Effector memory CD8-positive, alpha-beta T cell (primary cell): ENCODE measurements at places on chromosomes 5 and 9.

DNA sequence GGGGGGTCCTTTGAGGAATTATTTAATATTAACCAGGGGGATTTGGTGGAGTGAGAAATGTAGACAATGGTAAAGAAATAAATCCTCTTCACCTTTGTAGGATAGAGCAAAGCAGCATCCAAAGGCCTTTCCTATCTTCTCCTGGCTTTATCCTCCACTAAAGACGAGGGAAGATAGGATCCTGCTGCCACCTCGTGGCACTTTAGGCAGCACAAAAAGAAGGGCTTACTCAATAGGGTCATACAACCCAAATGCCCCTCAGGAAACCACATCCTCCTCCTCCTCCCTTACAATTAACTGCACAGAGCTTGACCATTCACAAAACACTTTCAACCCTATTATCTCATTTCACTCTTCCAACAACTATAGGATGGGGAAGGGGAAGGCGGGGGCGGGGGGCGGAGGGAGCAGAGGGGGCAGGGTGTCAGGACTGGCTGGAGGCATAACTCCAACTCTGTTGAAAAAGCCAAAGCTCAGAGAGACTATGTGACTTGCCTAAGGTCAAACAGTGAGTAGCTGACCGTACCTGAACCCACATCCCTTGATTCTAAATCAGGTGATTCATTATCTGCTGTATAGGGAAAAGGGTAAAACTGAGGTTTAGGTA is 45.4 kb upstream of the MYOT start:
- H3K4me3 ChIP-seq: no peak overlapping the region
- no peak overlapping the region for H3K27ac ChIP-seq
- H3K4me1 ChIP-seq: no peaks in the 10 kb centered on the region
- DNase-seq: no peak

GRCh38 chr9:112489039-112489546 is 2.5 kb downstream of the KIAA1958 start:
- peaks cover 9% of the 10 kb centered on the region for H3K36me3 ChIP-seq
- H3K27me3 ChIP-seq: no peaks in the 10 kb centered on the region
- no peak for DNase-seq
- no peak overlapping the region for H3K27ac ChIP-seq
- no peak overlapping the region for H3K4me3 ChIP-seq
- peaks cover 9% of the 10 kb centered on the region for H3K4me1 ChIP-seq

GRCh38 chr5:160921-161802 is 30.1 kb upstream of the LRRC14B start:
- no peaks in the 10 kb centered on the region for H3K36me3 ChIP-seq
- peaks cover 47% of the 10 kb centered on the region for H3K27me3 ChIP-seq
- H3K4me3 ChIP-seq: no peak overlapping the region
- H3K4me1 ChIP-seq: peaks cover 3% of the 10 kb centered on the region
- H3K27ac ChIP-seq: no peak overlapping the region
- DNase-seq: no peak

- H3K36me3 ChIP-seq: peaks cover 7% of the 10 kb centered on the region
- no peak overlapping the region for H3K4me3 ChIP-seq
- no peaks in the 10 kb centered on the region for H3K27me3 ChIP-seq
- no peaks in the 10 kb centered on the region for H3K4me1 ChIP-seq
These were observed 12.2 kb downstream of the CCNI2 start for GRCh38 chr5:132759114-132760048.

DNA sequence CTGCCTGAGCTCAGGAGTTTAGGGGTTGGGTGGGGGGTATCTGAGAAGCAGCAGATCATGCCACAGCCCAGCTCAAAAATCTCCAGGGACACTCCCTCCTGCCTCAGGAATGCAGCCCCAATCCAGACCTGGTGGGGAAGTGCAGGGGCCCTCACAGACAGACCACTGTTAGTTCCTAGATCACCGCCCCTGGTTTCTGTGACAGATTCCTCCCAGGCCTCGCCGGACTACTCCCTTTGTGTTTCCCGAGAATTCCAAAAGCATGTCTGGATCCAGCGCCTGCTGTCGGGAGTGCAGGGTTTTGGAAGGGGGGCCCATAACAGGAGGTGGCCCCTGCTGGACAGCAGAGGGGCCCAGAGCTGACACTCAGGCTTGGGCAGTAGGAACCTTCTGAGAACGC is 74.5 kb downstream of the CTSL start:
- H3K4me3 ChIP-seq: no peak overlapping the region
- DNase-seq: no peak
- no peaks in the 10 kb centered on the region for H3K36me3 ChIP-seq
- H3K27ac ChIP-seq: no peak overlapping the region
- H3K4me1 ChIP-seq: no peaks in the 10 kb centered on the region

- no peak for DNase-seq
- no peak overlapping the region for H3K27ac ChIP-seq
- H3K4me3 ChIP-seq: no peak overlapping the region
- H3K27me3 ChIP-seq: no peaks in the 10 kb centered on the region
- H3K36me3 ChIP-seq: peaks cover under 1% of the 10 kb centered on the region
- H3K4me1 ChIP-seq: peaks cover 6% of the 10 kb centered on the region
These were observed 41.6 kb upstream of the CD180 start for GRCh38 chr5:67238191-67238590.

DNA sequence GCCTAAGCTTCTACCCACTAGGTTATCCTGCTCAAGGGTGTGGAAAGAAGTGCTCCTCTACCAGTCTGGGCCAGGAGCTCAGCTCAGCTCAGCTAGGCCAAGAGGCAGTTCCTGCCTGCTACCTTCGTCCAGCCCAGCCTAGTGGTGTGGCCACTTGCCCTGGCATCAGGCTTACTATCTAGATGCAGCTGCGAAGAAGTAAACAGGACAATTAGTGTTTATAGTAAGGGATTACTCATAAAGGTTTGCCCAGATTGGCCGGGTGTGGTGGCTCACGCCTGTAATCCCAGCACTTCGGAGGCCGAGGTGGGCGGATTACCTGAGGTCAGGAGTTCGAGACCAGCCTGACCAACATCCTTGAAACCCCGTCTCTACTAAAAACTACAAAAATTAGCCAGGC is 12.8 kb upstream of the SPATA24 start:
- no peak for DNase-seq
- peaks cover 7% of the 10 kb centered on the region for H3K36me3 ChIP-seq
- no peaks in the 10 kb centered on the region for H3K27me3 ChIP-seq

- peaks cover 11% of the 10 kb centered on the region for H3K27me3 ChIP-seq
- H3K4me1 ChIP-seq: no peaks in the 10 kb centered on the region
- H3K4me3 ChIP-seq: no peak overlapping the region
- H3K27ac ChIP-seq: no peak overlapping the region
- H3K36me3 ChIP-seq: peaks cover 4% of the 10 kb centered on the region
- DNase-seq: no peak
These were observed 48.4 kb upstream of the EFNA5 start for GRCh38 chr5:107719034-107719606.

GRCh38 chr5:84292000-84292642 is 92.6 kb downstream of the EDIL3 start:
- DNase-seq: no peak
- H3K27ac ChIP-seq: no peak overlapping the region
- H3K36me3 ChIP-seq: no peaks in the 10 kb centered on the region
- no peak overlapping the region for H3K4me3 ChIP-seq

DNA sequence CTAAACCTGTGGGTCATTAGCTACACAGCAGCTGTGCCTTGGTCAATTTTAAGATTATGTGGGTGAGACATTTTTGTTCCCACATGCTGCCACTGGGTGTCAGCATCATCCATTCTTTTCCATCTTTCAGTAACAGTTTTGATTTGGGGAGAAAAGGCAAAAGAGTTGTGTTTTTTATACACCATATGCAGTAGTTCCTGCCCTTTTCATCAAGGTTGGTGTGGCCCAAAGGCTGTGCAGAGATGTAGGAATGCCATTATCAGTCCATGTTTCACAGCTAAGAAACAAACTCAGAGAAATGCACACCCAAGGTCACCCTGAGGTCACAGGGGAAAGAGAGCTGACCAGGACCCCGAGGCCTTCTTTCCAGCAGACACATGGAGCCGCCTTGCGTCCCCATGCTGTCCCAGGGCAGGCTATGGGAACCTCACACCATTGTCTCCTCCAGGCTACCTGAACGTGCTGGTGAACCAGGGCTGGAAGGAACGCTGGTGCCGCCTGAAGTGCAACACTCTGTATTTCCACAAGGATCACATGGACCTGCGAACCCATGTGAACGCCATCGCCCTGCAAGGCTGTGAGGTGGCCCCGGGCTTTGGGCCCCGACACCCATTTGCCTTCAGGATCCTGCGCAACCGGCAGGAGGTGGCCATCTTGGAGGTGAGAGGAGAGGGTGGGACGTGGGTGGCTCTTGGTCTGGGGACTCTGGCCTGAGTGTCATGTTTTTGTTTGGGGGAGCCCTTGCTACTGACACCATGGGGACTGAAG is 27.8 kb upstream of the GRPEL2 start:
- H3K27me3 ChIP-seq: no peaks in the 10 kb centered on the region
- no peaks in the 10 kb centered on the region for H3K4me1 ChIP-seq
- DNase-seq: peak; percentile 23
- no peak overlapping the region for H3K27ac ChIP-seq
- no peak overlapping the region for H3K4me3 ChIP-seq

GRCh38 chr9:70049236-70049635 is 5.6 kb downstream of the MAMDC2 start:
- H3K36me3 ChIP-seq: no peaks in the 10 kb centered on the region
- H3K4me1 ChIP-seq: peaks cover 4% of the 10 kb centered on the region

GRCh38 chr5:62327138-62328053 is 21.4 kb downstream of the KIF2A start:
- H3K27me3 ChIP-seq: no peaks in the 10 kb centered on the region
- peak overlapping the region; percentile 62 for H3K27ac ChIP-seq
- H3K36me3 ChIP-seq: peaks cover 42% of the 10 kb centered on the region
- no peak for DNase-seq
- H3K4me3 ChIP-seq: peak overlapping the region; percentile 20
- H3K4me1 ChIP-seq: peaks cover 52% of the 10 kb centered on the region

DNA sequence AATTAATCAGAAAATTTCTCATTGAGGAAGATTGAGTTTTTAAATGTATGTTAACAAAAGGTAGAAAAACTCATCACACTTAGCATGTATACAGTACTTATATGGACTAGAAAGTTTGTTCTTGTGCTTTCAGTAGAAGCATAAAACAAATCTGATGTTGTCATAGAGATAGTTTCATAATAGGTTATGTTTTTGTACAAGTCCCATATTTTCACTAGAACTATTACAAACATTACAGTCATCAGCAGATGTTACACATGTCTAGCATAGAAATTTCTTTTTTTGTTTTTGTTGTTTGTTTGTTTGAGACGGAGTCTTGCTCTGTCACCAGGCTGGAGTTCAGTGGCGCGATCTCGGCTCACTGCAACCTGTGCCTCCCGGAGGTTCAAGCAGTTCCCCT is 131.4 kb downstream of the COMMD10 start:
- no peaks in the 10 kb centered on the region for H3K27me3 ChIP-seq
- no peak overlapping the region for H3K27ac ChIP-seq
- DNase-seq: no peak
- no peak overlapping the region for H3K4me3 ChIP-seq
- no peaks in the 10 kb centered on the region for H3K36me3 ChIP-seq

GRCh38 chr5:176697934-176698538 is 50.8 kb downstream of the TSPAN17 start:
- peaks cover 84% of the 10 kb centered on the region for H3K27me3 ChIP-seq
- no peak overlapping the region for H3K27ac ChIP-seq
- no peak for DNase-seq

- no peak overlapping the region for H3K27ac ChIP-seq
- H3K36me3 ChIP-seq: no peaks in the 10 kb centered on the region
- peaks cover 15% of the 10 kb centered on the region for H3K4me1 ChIP-seq
These were observed 129.6 kb downstream of the KCNIP1 start for GRCh38 chr5:170633235-170634081.

DNA sequence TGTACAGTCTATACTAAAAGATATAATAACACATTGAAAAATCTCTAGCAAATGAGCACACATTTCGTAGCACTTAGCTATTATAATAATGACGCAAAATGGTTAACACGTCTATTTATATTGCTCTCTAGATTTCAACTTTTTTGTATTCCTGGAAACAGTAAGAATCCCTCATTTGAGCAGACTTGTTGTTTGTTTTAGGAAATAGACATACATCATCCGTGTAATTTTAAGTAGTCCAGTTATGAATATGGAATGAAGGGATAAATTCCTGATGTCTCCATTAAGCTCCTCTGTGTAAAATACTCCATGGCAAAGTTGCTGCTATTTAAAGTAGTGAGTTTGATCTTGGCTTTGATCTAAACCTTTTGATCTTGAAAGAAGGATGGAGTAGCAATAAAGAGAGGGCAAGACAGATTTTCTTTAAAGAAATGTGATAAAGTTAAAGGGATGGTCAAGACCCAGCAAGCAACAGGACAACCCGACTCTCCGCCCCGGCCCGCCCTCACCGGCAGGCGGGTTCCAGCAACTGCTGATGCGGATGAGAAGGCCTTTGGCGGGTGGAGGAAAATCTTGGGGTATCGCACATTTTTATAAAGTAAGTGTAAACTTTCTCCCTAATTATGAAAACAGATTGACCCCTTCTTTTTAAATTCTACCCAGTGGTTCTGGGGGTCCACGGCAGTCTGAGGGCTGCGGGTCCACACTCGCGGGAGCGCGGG is 277.4 kb downstream of the AOPEP start:
- H3K27ac ChIP-seq: no peak overlapping the region
- peak overlapping the region; percentile 69 for H3K4me3 ChIP-seq
- peaks cover 2% of the 10 kb centered on the region for H3K4me1 ChIP-seq
- H3K27me3 ChIP-seq: peaks cover 45% of the 10 kb centered on the region

GRCh38 chr5:57311921-57312735 is 138.3 kb downstream of the GPBP1 start:
- H3K27ac ChIP-seq: no peak overlapping the region
- no peak for DNase-seq
- peaks cover 7% of the 10 kb centered on the region for H3K27me3 ChIP-seq

DNA sequence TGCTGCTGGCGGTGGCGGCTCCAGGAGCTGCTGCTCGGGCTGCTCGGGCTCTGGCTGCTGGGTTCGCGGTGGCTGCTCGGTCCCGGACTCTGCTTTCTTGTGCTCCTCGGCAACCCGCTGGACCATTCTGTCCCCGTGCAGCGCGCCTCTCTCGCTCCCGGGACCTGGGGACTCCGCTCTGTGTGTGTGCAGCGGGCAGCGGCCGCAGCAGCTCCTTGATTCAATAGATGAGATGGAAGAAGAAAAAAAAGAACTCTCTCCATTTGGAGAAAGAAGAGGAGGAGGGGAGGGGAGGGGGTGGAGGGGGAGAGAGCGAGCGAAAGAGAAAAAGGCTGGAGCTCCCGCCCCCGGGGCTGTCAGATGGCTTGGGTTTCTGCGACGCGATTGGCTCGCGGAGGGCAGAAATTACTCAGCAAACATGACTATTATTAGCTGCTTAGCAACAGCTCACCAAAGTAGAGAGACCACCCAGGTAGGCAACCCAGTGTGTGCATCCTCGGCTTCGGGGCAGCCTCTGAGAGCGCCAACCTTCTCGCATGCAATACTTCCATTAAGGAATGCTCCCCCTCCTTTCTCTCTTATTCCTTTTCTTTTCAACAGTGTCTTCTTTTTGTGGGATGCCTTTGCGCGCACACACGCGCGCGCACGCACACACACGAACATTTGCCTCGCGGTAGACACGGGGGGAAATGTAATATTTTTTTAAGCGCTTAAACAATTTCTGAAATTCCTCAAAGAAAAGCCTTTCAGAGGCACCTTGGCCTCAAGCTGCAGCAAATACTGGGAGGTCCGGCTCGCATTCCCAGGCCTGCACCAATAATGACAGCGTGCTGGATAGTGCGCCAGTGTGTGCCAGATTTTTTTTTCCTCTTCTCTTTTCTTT is 7.6 kb downstream of the PTCH1 start:
- peaks cover 35% of the 10 kb centered on the region for H3K36me3 ChIP-seq
- H3K4me1 ChIP-seq: peaks cover 55% of the 10 kb centered on the region
- H3K27me3 ChIP-seq: no peaks in the 10 kb centered on the region
- peak; percentile 60 for DNase-seq
- peak overlapping the region; percentile 63 for H3K27ac ChIP-seq
- H3K4me3 ChIP-seq: peak overlapping the region; percentile 99
